ENCODE measurements at places on chromosomes 7 and 10.

GRCh38 chr7:124792002-124792401 lies 26.4 kb upstream of the GPR37 start:
- DNase-seq, result no peak

GRCh38 chr7:76139670-76140069 lies 62.0 kb upstream of the SRRM3 start:
- DNase-seq, result no peak

DNA sequence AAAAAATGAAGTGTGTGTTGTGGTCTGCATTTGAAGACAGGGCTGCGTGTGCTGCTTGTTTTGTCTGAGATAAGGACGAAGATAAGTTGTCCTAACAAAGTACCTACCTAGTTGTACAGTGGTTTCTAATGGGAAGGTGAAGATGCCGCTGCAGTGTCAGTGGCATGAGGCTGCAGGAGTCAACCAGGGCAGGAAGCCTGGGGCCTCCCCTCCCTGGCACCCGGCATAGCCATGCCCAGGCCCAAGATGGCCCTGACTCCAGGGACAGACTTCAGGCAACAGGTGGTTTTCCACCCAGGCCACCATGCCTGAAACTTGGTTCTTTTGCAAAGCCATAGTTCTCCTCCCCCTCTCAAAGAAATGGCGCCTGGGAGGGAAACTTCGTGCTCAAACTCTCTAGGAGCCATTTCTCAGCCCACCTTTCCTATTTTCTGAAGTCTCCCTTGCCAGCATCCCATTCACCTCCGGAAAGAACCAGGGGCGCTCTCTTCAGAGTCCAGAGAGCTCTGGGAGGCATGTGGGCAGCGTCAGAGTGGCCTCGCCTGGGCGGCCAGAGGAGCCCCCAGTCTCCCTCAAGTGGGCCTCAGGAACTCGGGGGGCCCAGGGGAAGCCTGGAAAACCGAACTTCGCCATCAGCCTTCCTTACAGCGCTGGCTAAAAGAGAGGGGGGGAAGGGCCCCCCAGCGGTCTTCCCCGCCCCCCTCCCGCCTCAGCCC lies 2.1 kb upstream of the KAT6B start:
- DNase-seq, result no peak

- no peak for DNase-seq
Observed at GRCh38 chr7:136247211-136247610, 270.1 kb upstream of the MTPN start.

DNA sequence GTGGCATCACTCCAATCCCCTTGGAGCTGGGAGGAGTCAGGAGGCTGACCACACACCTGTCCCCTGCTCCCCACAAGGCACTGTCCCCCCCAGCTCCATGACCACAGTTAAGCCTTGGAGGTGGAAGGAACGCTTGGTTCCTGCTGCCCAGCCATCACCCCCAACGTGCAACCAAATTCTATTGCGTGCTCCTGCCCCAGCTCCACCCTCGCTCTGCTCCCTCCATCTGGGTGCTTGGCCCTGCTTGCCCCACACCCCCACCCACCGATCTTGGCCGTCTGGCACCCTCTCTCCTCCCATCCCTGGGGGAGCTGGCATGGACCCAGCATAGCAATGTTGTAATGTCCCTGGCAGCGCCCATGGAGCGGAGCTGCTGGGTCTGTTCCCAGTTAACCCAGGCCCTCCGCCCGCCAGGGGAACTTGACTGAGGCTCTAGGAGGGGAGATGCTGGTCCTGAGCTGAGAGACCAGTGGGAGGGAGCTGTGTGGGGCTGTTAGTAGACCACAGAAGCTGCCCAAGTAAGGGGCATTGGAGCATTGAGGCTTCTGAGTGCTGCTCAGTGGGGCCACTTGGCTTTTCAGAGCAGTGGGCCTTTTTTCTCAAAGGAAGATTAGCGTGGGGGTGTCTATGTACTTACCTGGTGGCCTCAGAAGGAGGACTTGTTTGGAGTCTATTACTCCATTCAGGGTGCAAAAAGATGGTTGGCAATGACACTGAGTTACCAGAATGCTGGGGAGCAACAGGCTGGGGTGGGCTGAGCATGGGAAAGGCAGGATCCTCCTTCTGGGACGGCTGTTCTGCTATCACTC lies 1.1 kb downstream of the EPHB6 start:
- DNase-seq, result no peak

GRCh38 chr7:30648744-30649540 lies 33.3 kb downstream of the CRHR2 start:
- DNase-seq, result no peak

- no peak for DNase-seq
Observed at GRCh38 chr7:131835141-131835540, 278.7 kb upstream of the PODXL start.

DNA sequence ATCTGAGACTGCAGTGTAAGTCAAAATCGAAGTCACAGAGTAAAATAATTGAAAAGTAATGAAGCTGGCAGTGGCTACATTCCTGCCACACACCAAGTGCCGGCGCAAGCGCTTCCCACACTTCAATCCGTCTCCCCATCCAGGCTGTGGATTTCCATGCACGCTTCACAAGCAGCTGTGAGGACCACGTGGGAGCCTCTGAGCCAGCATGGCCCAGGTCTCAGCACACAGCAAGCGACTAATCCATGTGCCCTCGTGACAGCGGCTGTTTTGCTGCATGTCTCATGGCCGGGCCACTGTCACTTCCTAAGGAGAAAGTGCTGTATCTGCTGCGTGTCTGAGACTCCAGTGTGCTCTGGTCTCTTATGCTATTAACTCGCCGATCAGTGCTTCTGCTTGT lies 566.9 kb downstream of the DNAJB6 start:
- no peak for DNase-seq

DNA sequence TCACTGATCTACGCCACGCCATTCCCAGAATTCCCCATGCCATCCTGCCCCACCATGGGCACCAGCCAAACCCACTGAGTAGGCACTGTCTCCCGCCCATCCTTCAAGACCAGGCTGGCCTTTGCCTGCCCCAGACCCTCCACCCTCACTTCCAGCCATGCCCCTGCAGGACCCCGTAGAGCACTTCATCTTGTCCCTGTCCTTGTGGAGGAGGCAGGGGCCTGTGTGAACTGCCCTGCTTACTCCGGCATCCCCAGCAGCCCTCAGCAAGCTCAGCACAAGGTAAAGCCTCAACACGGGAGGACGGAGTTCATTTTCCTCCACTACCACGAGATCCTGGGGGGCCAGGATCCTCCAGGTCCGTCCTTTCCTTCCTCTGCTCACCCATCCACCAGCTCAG lies 577.7 kb downstream of the PTPRN2 start:
- DNase-seq, result no peak

DNA sequence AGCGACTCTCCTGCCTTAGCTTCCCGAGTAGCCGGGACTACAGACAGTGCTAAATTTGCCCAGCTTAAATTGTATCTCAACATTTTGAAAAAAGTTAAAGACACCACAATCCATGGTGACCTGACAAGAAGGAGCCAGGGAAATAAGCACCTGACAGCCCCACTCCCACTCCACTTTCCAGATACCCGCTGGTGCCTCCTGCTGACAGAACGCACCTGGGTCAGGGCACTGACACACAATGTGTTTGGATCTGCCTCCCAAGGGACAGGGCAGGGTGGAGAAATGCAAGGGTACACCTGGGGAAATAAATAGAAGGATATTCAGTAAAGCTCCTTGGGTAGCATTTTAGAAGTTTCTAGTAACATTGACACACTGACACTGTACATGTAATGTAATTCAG lies 58.9 kb upstream of the OPN4 start:
- DNase-seq, result no peak

DNA sequence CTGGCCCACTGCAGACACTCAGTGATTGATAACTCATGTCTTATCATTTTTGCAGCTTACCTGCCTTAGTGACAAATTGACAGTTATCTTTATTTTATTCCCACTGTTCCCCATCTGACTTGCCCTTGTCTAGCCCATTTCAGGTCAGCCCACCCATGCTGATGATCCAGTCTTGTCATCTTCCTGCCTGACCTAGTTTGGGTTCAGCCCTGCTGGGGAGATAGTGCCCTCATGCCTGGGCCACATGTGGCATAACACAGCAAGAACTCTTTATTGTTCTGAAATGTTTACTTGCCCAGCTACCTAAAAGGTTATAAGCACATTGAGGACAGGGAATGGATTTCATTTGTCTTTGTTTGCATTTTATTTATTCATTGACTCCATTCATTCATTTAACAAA lies 75.6 kb downstream of the ENTPD1 start:
- DNase-seq, result no peak

- no peak for DNase-seq
Observed at GRCh38 chr10:73774637-73775036, 7.2 kb upstream of the CHCHD1 start.

GRCh38 chr10:124197371-124198124 lies 104.2 kb upstream of the CHST15 start:
- no peak for DNase-seq

DNA sequence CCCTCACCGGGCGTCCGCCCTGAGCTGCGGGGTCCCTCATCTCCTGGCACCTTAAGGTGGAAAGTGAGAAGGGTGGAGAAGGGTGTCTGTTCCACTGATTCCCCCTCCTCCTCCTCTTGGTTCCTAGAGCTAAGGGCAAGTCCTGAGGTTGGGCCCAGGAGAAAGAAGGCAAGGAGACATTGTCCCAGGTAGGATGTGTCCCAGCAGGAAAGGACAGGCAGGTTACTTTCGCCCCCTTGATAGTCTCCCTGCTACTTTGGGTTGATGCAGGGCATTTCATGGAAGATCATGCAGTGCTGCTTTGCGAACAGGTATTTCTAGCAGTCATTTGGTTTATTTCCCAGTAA lies 582 bp downstream of the STEAP2 start:
- no peak for DNase-seq

- no peak for DNase-seq
Observed at GRCh38 chr7:65216469-65216868, 157.2 kb upstream of the ZNF92 start.

- DNase-seq, result no peak
Observed at GRCh38 chr10:124680675-124681074, 63.5 kb downstream of the FAM53B start.

DNA sequence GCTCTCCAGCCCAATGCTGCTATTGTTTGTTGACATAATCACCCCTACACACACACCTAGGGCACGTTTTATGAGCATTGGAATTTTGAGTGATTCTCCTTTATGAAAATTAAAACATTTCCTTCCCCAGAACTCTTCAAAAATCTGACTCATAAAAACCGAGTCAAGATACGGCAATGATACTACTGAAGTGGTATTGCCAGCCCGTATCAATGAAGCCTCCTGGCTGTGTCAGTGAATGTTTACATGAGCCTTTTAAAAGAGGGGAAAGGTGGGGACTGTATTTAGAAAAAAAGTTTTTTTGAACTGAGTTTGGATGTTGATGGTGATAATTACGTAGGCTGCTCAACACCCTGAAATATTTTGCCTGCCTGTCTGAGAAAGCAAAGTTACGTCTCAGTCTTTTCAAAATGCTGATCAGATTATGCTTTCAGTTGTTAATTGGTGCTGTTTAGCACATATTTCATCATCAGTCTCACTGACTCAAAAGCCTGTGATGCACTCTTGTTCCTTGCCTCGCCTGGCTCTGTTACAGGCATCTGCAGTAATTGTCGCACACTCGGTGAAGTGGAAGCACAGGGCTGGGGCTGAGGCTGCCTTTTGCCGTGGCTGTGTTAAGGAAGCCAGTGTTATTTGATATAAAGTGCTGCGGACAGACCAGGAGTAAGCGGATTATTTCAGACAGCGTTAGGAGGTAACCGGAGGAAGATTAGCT lies 157.4 kb upstream of the TCF7L2 start:
- peak; percentile 18 for DNase-seq

GRCh38 chr7:69643708-69644445 lies 45.6 kb downstream of the AUTS2 start:
- no peak for DNase-seq

GRCh38 chr7:39130857-39131526 lies 153.3 kb downstream of the POU6F2 start:
- DNase-seq, result no peak

GRCh38 chr7:152866125-152866524 lies 106.6 kb downstream of the ACTR3B start:
- DNase-seq, result no peak

DNA sequence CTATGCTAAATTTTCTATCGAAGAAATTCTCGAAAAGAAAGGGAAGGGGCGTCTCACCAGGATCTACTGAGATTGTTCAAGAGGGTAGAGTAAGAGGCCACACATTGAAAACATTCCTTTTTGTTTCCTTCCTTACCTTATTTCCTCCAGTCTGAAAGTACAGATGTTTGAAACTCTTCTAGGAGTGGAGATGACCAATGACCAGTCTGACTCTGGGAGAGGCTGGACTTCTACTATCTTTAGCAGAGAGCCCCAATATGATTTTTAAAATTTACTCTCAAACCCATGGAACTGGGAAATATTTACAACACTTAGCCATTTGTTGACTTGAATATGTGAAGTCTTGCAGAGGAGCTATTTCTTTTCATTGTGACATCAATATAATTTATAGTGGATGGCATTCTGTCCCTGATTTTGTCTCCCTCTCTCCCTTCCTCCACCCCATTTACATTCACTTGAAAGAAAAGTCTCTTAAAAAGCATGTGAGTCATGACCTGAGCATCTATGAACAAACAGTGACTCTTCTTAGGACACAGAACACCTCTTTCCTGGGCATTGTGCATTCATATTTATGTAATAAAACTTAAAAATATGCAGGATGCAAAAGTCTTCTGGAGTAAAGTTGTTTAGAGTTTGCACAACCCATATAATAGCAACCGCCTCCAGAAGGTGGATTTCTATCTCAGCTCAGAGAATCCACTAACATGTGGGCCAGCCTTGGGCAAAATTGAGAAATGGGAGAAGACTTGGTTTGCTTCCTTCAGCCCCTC lies 31.2 kb upstream of the BMPER start:
- peak; percentile 51 for DNase-seq

- no peak for DNase-seq
Observed at GRCh38 chr10:49833168-49833567, 71.0 kb upstream of the OGDHL start.

- no peak for DNase-seq
Observed at GRCh38 chr10:22874189-22874854, 53.5 kb upstream of the ARMC3 start.

- no peak for DNase-seq
Observed at GRCh38 chr10:97407211-97407951, 6.2 kb upstream of the RRP12 start.

GRCh38 chr7:42994096-42994495 lies 61.9 kb downstream of the MRPL32 start:
- DNase-seq, result no peak

GRCh38 chr7:112104120-112104519 lies 102.1 kb downstream of the DOCK4 start:
- DNase-seq, result no peak

DNA sequence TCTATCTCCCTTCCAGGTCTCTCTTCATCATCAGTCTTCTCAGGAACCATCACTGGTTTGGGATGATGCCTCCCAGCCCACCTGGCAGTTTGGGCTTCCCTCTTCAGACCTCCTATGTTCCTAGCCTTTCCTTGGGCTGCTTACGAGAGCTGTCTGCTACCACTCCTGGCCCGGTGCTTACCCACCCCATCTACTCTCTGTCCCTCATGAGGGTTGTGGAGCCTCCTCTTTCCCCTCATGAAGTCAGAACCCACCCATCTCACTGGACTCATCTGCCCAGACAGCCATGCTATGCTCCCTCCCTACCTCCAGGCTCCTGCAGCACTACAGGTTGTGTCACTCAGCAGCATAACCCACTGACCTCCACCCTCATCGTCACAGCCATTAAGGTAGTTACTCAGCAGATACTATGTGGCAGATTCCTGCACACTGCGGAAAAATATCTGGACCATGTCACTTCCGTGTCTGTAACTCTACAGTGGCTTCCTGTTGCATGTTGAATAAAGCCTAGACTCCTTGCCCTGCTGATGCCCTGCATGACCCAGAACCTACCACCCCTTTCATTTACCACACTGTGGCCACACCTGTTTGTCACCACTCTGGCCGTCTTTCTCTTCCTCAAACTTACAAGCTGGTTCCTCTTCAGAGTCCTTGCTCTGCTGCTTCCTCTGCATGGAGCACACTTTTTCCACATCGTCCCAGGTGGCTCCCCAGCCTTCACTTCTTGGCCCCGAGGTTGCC lies 2.0 kb downstream of the DBNL start:
- DNase-seq, result no peak

Data from BJ (cell line).